ENCODE measurements at places on chromosomes 4 and X.

DNA sequence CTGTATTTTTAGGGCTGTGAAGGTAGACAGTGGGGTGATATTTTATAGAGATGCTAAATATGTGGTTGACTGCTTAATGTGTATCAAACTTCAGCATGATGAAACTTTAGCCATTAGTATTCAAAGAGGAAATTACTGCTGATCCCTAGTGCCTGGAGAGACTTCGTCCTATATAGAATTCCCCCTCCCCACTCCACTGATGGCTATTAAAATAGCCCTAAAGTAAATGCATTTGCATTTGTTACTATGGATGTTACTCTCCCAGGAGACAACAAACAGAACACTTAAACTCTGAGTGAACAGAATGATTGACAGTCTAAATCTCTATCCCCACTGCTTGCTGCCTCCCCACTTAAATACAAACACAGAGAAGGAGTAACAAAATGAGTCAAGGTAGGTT lies 39.1 kb downstream of the ADGRL3 start:
- DNase-seq = no peak

- DNase-seq = no peak
Measured at GRCh38 chr4:185817403-185817818, 5.4 kb upstream of the SORBS2 start.

- no peak for DNase-seq
Measured at GRCh38 chrX:57406149-57406548, 119.6 kb downstream of the FAAH2 start.

- no peak for DNase-seq
Measured at GRCh38 chrX:153365670-153366069, 31.7 kb downstream of the ZNF275 start.

DNA sequence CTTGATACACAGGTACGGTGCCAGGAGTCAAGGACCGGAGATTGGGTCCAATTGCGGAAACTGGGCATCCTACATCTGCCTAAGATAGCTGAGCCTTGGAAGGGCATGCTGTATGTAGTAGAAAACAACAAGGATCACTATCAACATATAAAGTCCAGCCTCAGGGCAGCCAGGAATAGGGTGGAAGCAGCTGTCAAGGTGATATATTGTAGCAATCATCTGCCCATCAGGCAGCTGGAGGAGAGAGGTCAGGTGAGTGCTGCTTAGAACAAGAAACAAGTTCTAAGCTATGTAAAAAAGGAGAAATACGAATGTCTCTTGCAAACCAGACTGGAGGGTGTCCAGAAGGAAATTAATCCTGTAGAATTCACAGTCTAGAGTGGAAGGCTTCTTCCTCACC lies 34.8 kb downstream of the KCNE5 start:
- DNase-seq = no peak
